ENCODE measurements at places on chromosomes 2 and 18.

GRCh38 chr2:29607038-29607420 lies 314.4 kb downstream of the ALK start:
- DNase-seq = no peak

DNA sequence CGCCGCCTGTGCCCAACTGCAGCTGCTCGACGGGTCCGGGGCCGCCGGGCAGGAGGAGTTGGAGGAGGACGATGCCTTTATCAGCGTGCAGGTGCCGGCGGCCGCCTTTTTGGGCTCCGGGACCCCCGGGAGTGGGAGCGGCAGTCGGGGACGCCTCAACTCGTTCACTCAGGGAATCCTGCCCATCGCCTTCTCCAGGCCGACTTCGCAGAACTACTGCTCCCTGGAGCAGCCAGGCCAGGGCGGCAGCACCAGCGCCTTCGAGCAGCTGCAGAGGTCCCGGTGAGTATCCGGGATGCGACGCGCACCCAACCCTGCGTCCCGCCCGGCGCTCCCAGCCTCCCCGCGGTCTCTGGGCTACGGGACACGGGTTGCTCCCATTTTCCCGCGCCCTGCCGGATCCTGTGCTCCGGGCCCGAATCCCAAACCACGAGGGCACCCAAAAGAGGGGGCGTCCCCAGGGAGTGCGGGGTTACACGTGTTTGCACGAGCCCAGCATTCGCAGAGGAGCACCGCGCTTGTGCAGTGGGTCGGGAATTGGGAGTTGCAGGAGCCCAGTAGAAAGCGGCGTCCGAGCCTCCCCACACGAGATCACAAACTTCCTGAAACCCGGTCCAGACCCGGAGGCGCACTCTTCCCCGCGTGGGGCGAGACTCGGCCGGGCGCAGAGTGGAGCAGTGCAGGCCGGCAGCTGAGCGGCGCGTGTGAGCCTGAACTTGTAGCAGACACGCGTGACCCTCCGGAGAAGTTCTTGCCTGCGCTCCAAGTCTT lies 1.2 kb downstream of the CABLES1 start:
- no peak for DNase-seq

- DNase-seq = no peak
Observed at GRCh38 chr2:98298683-98299164, 47.5 kb upstream of the CNGA3 start.

GRCh38 chr2:153059338-153060052 lies 341.1 kb downstream of the ARL6IP6 start:
- DNase-seq = no peak

GRCh38 chr2:205996161-205996560 lies 89.8 kb downstream of the INO80D start:
- no peak for DNase-seq

GRCh38 chr2:119316066-119316465 lies 50.6 kb downstream of the C2orf76 start:
- no peak for DNase-seq

DNA sequence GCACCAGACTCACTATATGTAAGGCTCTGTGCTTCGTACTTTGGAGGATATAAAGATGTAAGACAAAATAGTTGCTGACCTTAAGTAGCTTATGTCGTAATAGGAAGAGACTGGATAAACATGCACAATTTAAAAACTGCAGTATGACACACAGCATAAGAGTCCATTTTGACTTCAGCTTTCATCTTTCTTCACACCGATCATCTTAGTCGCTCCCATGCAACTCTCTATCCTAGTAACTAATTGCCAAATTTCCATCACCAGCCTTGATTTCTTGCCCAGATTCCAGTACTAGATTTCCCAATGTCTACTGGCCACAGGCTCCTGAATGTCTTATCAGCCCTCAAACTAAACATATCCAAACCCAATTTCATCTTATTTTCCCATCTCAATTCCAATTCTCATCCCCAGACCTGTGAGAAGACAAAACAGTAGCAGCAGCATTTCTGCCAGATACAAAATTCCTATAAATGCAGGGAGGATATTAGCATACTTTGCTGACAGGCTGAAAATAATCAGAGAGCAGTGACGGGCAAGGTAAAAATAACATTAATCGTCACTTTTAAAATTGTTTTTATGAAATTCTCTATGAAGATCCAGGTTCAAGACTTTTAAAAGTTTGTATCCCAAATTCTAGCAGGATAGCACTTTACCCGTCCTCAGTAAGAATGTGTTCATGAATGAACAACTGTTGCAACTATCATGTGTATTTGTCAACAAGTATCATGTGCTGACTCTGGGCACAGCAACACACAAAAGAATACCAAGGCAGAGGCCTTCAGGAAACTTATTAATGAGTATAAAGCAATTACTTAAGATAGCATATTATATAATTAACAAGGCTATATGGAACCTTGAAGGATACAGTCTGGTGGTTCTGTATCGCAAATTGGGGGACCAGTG lies 42.2 kb downstream of the KIDINS220 start:
- no peak for DNase-seq

GRCh38 chr2:26924731-26925099 lies 45.7 kb upstream of the MAPRE3 start:
- no peak for DNase-seq

DNA sequence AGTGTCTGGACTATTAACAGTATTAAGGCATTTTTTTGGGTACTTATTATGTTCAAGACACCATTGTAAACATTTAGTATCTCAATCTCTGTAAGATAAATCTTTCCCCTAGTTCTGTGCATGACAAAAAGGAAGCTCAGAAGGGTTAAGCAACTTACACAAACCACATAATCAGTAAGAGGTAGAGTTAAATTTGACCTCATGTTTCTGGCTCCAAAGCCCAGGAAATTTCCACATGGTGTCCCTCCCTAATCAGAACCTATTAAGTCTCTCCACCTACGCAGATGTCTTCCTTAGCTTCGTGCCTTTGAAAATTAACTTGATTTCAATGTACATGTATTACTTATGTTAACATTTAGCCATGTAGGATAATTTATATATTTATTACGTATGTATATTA lies 2.0 kb downstream of the MFSD6 start:
- no peak for DNase-seq

DNA sequence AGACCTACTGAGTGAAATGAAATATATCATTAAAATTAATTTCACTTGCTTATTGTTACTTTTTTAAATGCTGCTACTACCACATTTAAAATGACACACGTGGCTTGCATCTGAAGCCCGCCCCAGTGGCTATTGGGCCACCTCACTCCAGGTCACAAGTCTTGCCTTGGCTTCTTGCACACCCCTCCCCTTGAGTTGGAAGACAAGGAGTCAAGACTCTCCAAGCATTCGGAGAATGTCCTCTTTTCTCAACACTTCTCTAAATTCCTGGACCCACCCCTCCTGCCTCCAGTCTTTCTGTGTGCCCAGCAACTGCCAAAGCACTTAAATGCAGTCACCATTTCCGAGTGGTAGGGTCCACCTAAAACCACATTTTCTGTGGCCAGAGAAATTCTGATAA lies 73.4 kb downstream of the ZBTB7C start:
- no peak for DNase-seq

Data from stimulated activated CD4-positive, alpha-beta T cell treated with anti-CD3 and anti-CD28 coated beads, Interleukin-1b, Interleukin-23, amount 100 ng/mL, for 1 hour (primary cell).